CD4-positive, alpha-beta memory T cell (primary cell): ENCODE measurements at places on chromosomes 4 and X. TPM values are rescaled to one million over a fixed set of nuclear protein-coding genes. Genes with fewer than 3 reads are reported as not detected.

GRCh38 chr4:82500435-82501153, 61.2 kb downstream of the TMEM150C start:
- DNase-seq, result no peak

DNA sequence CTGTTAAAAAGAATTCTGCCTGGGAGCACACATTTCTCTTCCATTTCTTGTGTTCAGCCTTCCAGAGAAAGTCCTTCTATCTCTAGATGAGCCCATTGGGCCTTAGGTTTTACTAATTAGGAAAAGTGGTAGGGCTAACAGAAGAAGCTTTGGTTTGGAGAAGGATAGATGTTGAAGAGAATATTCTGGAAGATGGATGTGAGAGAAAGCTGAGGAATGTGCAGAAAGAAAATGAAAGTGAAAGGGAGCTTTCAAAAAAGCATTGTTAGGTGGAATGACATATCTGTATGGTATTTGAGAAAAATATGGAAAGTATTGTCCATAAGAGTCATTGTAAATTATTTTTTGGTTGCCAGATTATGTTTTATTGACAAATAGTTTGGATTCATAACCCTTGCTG, 474.8 kb upstream of the SLIT2 start:
- no peak for DNase-seq

GRCh38 chr4:53693909-53694308, 102.6 kb upstream of the LNX1 start:
- no peak for DNase-seq

CMC4 gene
- polyA plus RNA-seq, result 25.3 TPM

DNA sequence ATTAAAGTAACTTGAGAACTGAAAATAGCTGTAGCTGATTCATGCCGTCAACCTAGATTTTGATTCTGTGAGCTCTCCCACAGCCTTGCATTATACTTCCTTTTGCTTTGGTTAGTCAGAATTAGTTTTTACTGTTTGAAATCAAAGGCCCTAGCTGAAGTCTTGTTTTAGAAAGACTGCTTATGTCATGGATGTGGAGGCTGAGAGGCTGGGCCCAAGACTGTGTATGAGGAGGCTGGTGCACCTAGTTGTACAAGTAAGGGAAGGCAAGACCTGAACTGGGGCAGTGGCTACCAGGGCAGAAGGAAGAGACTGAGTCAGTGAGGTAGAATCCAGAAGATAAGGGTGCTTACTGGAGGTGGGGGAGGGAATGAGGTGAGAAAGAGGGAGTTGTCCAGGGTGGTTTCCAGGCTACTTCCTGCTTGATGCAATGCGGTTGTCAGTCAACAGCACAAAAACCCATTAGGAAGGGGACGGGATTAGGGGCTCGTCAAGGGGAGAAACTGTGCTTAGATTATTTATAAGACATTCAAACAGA, 76.2 kb upstream of the PAGE3 start:
- DNase-seq, result no peak
